ENCODE measurements at places on chromosomes 4 and X. TPM values are rescaled to one million over a fixed set of nuclear protein-coding genes. Genes with fewer than 3 reads are reported as not detected.

GRCh38 chrX:16137416-16138107 is 14.2 kb downstream of the GRPR start:
- DNase-seq, result no peak

- DNase-seq, result no peak
These were observed 98.9 kb downstream of the FRMPD4 start for GRCh38 chrX:12237131-12237530.

DNA sequence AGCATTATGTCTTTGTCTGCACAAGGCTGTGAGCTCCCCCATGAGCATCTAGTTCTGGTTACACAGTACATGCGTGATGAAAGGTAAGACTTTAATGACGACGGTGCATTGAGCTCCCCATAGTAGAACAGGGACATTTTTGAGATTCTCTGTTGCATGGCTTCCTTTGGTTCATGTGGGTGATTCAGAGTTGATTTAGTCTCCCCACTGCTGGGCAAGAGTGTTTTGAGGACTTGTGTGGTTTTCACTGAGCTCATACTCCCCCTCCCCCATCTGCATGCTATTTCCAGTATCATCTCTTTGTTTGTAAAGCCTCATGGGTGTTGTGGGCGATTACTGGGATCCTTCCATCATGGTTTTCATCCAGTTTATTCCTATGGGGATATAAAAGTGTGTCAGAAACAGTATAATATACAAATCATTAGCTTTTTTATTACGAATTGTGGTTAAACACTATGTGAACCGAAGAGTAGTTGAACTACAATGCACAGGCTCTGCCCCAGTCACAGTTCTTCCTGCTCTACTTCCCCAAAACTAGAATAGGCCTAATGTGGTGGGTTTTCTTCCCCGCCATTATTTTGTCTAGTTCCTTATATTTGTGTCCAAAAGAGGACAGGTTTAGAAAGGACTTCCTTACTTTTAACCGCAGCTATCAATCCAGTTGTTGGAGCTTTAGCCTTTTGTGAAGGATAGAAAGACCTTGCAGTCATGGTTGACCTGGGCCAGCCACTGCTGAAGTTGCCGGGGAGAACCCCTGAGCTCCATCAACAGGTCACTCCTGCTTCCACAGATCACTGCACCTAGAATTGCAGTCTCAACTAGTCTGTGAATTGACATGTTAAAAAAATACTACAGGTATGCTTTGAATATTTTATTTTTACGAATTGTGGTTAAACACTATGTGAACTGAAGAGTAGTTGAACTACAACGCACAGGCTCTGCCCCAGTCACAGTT is 30.4 kb downstream of the KIT start:
- no peak for DNase-seq

GRCh38 chrX:153408221-153408721 is 3.0 kb upstream of the ZFP92 start:
- DNase-seq, result no peak

GRCh38 chrX:119870626-119871131 is 854 bp downstream of the RNF113A start:
- no peak for DNase-seq

- DNase-seq, result no peak
These were observed 1043.1 kb upstream of the PABPC4L start for GRCh38 chr4:135244696-135245095.

DNA sequence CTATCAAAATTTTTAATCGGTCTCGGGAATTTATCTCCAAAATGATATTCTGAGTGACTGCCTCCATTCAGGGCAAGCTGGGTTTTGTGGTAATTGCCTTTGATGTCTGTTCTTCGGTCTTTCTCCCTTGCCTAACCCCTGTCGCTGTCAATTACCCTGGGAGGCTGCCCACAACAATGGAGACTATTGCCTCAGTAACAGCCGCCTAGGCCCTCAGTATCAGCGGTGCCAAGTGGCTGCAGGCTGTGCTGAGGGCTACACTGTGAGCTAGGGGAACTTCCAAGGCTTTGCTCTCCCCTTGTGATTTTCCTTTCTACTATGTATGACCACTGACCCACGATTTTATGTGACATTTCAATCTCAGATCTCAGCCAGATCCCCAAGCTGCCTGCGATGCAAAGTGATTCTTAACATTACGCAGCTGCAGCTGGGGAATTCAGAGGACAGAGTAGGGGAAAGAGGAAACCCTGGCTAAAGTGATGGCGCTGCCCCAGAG is 36.3 kb upstream of the REST start:
- no peak for DNase-seq

The TLR6 gene
- 3.6 TPM for total RNA-seq

The PNMA6A gene
- total RNA-seq, result 0.26 TPM
